Stimulated activated CD8-positive, alpha-beta memory T cell treated with anti-CD3 and anti-CD28 coated beads, Interleukin-7, amount 100 ng/mL, for 4 hours (primary cell): ENCODE measurements at places on chromosomes 16 and 17.
A peak's percentile ranks its signal among the peaks of the same experiment; 100 is the strongest.

- DNase-seq = no peak
These were observed 21.1 kb upstream of the DOC2B start for GRCh38 chr17:202501-202951.

DNA sequence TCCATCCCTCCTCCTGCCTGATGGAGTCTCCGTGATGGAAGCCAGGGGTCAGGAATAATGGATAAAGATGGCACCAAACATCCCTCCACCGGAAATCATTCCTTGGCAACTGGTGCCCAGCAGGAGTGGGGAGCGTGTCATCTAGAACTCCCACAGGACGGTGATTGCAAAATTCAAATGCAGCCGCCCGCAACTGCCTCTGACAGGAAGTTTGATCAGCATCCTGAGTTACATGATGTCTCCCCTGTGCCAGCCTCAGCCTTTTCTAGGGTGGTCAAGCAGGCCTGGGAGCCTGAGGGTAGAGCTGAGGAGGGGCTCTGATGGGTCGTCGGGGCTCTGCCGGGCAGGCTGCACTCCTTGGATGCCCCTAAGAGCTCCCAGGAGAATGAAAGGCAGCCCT, 52.8 kb downstream of the GSG1L start:
- no peak for DNase-seq

DNA sequence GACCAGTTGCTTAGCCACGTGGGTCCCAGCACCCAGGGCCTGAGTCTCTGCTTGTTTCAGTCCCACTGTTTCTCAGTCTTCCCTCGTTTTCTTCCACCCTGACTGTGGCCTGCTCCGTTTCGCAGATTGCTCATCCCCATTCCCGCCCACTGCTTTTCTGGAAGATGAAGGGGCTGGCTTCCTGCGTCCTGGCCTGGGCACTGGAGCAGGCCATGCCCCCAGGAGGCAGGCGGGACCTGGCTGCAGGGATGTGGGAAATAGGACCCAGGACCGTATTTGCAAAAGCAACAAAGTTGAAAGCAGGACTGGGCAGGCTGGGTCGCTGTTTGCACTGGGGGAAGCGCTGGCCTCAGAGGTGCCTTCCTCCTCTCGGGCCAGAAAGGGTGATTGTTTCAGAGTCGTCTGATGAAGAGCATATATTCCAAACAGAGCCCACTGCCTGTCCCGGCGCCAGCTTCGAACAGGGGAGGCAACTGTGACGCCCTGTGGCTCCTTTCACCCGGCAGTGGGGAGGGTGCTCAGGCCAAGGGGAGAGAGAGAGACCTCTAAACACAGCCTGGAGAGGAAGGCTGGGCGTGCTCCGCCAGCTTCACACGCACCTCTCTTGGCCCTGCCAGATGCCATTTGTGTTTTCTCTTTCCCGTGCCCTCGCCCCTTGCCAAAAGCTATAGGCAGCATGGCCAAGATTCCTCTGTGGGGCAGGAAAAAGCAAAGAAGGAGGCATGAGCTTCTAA, 108.6 kb downstream of the CMIP start:
- DNase-seq = no peak

DNA sequence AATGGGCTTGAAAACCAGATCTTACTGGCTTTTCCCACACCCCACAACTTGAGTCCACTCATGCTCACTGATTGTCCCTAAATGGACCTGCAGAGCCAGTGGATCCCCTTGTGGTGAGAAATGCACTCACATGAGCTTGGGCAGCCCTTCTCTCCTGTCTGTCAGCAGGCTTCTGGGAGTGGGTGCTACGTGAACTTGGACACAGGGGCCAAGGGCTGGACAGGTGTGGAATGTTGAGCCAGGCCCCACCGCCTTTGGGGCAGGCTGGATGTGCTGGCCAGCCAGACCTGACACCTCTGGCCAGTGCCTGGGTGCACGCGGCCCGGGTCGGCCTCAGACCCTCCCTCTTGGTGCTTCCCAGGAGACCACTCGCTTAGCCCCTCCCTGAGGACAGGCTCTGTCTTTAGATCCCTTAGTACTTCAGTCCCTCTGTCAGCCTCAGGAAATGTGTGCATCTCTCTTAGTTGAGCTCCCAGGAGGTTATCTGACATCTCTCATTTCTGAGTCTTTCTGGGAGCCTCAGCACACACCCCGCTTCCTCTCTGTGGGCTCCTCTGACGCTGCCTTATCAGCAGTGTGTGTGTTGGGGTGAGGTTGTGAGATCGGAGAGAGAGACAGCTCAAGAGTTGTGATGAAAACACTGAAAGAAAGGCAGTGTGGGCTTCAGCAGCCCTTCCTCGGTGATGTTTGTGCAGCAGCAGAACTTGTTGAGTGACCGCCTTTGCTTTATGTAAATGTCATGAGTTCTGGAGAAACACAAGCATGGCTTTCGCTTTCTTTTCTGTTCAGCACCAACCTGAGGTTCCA, 117.0 kb downstream of the RAB11FIP4 start:
- peak; percentile 47 for DNase-seq

GRCh38 chr16:49636608-49637007, 219.3 kb downstream of the ZNF423 start:
- DNase-seq = no peak

DNA sequence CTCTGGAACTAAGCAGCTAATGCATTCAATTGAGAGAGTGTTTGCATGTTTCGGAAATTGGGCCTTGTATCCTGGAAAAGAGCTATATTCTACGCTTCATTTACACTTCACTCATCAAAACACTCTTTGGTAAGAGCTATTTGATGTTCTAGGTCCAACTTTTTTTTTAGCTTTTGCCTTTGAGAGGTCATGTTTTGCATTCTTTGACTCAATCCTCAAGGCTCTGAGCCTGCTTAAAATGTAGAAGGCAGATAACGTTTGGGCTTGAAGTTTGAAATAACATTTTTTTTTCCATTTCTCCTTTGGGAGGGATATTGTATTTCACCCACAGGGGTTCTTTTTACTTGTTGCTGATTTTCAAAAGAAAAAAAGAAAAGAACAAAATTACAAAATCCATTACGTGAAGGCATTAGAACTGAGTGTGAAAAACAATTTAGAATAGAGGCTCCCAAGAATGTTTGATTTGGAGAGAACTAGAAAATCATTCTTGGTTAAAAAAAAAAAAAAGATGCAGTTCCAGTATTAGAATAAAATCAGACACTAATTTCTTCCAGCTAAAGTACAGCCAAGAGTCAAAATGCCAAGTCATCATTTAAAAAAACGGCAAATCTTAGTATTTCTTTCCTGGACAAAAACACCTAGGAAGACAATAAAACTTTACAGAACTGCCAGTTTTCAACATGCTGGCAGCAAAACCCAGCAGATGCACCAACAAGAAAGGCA, 268.5 kb downstream of the GRIN2A start:
- DNase-seq = no peak

DNA sequence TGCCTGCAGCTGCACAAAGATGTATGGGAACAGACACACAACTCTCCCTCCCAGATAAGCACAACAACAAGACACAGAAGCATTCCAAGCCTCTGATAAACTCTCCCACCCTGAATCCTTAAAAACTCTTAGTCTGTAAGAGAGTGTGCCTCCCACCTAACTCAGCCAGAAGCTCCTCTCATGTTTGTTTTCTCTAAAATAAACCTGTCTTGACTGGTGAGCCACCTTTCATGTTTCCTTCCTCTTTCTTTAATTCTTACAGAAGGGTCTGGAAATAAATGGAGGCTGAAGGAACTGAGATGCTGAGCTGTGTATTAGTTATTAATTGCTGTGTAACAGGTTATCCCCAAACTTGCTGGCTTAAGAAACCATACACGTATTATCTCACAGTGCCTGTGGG, 57.2 kb downstream of the MEOX1 start:
- DNase-seq = no peak

DNA sequence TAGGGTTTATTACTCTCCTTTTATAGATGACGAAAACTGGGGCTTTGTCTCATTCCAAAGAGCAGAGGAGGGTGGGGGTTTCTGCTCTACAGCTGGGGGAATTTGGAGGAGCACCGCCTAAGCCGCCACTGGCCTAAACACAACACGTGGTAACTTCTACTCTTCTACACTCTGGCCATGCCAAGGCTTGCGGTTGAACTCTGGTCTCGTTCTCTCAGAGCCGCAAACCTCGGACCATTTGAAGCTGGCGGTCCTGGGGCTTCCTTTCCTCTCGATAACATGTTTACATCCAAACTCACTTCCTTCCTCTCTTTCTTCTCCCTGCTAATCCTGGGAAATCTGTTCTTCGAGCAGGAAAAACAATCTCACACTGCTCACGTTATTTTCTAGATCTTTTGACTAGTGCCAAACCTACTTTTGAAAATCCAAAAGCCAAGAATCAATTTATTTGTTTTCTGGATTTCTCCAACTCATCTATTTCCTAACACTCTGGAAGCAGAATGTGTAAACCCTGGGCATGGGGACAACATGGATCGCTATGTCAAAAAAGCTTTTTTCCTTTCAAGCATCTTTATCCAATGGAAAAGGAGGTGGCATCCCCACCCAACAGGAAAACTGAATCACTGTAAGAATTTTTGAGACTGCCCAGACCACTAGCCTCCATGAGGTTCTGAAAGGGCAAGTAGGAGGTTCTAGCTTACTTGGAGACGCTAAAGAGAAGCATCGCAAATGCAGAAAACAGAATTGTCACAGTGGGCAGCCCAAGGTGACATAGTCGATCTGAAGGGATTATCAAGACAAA, 13.6 kb upstream of the EEF2K start:
- DNase-seq = peak; percentile 75

DNA sequence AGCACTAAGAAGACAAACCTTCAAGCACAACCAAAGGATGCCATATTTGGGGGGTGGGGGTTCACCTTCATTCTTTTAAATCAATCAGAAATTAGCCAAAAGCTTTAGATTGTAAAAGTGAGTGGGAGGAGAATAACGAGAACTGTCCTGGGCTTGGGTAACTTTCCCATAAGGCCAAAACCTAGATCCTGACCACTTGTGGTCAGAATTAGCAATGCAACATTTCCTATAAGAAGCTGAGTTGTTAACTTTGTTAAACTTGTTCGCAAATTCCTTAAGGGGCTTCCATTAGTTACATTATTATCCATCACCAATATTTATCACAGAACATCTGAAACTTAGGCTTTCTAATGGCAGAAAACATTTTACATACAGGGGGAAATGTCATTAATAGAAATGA, 25.1 kb downstream of the STAT5B start:
- DNase-seq = no peak

GRCh38 chr16:7209598-7209997, 123.0 kb upstream of the RBFOX1 start:
- no peak for DNase-seq

- no peak for DNase-seq
These were observed 724.8 kb downstream of the CDH11 start for GRCh38 chr16:64397042-64397441.

DNA sequence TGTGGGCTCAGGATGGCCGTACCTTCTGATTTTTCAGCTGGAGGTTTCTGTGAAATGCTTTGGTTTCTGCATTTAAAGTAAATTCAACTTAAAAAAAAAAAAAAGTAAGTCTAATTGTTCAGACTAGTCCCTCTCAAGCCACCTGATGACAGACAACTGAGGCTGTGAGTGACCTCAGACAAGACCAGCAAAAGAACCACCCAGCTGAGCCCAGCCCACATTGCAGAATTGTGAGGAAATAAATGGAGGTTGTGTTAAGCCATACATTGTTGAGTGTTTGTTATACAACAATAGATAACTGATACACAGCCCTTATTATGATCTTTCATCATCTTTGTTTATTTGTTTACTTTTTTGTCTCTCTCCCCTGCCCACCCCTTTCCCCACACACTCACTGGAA, 44.7 kb upstream of the CMIP start:
- DNase-seq = no peak

DNA sequence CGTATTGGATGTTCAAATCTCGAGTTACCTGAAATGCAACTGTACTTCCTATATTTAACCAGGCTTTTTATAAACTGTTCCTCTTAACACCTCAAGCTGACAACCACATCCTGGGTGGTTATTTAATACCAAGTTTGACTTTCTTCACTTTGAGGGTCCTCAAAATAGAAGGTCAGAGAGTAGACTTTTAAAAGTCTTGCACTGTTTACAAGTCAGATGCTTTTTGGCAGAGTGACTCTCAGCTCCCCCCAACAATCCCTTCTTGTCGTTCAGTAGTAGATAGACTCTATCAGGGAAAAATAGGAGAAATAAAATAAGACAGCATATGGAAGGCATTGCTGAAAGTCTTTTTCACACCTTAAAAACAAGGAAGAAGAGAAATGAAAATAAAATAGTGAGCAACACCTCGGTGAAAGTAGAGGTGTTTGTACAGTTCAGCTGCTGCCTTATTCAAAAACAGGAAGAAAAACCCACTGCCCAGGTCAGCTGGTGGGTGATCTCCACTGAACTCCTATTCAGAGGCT, 650.4 kb downstream of the WWOX start:
- DNase-seq = no peak

GRCh38 chr16:84810518-84811273, 9.1 kb upstream of the CRISPLD2 start:
- DNase-seq = no peak

GRCh38 chr16:70705056-70705455, 19.2 kb upstream of the MTSS2 start:
- DNase-seq = no peak

DNA sequence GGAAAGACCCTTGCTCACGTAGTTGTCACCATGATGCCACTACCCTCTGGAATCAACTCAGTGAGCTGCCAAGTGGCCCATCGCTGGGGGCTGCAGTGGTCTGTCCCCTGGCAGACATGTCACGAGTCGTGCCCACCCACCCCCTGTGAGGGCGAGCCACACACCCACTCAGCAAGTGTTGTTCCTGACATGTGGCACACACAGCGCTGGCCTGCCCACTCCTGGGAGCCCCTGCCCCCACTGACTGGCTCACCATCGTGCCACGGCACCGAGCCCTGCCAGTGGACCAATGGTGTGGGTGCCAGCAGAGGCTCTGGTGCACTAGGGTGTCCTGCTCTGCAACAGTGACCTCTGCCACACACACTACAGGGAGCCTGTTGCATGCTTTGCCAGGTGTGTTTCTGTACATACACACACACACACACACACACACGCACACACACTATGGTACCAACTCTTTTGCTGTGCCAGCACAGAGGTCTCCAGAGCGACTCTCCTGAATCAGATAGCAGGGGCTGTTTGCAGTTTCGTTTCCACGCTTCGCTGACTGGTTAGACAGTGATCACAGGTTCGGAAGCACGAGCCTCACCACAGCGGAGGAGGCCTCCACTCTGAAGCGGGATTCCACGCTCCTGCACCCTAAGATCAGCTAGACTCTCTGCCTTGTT, 7.7 kb downstream of the RTN4RL1 start:
- DNase-seq = no peak

DNA sequence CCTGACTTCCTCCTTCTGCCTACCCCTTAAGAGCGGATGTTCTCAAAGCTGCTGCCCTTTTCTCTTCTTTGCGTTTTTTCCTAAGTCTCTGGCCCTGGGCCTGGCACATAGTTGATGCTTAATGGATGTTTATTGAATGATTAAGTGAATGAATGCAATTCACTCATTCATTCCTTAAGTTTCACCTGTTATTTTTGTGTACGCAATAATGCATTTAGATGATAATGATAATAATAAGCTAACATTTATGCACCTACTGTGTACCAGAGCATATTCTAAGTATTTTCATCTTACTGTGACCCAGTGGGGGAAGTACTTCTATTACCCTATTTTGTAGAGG, 4.4 kb downstream of the CCL5 start:
- DNase-seq = no peak

- DNase-seq = no peak
These were observed 112.3 kb downstream of the HS3ST2 start for GRCh38 chr16:22926105-22926751.

GRCh38 chr17:7239091-7240027, at the start of gene PHF23:
Gene PHF23 (minus strand): TSS chr17:7239457. CDS start chr17:7239279, 178 bp downstream.
- peak; percentile 98 for DNase-seq
